ENCODE measurements at places on chromosomes 1 and 21.
A peak's percentile ranks its signal among the peaks of the same experiment; 100 is the strongest.

DNA sequence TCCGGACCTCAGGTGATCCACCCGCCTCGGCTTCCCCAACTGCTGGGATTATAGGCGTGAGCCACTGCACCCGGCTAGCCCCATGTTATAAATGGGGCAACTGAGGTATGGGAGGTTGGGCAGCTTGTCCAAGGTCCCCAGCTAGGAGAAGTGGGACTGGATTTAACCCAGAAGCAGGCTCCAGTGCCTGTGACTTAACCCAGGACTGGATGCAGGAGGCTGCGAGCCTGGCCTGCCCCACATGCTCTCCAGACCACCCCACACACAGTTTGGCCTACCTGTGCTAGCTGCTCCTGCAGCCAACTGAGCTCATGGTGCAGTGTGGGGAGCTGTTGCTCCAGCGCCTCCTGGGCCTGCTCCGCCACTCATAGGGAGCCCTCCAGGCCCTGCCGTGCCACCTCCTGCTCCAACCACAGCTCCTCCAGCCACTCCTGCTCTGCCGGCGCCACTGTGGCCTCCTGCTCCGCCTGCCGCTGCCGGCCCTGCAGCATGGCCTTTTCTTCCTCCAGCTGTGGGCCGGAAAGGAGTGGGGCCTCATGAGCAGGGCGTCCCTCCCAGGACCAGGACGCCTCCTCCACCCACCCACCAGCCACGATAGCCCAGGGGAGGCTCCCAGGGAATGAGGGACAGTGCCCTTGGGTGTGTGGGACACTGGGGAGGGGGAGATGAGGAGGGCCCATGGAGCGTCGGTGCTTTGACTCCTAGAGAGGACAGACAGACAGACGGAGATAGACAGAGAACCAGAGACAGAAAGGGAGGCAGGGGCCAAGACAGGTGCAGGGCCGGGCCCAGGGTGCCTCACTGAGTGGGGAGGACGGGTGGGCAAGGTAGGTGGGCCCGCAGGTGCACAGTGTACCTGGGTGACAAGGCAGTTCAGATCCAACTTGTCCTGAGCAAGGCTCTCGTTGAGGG, 12.4 kb upstream of the NBPF1 start:
- DNase-seq: no peak

DNA sequence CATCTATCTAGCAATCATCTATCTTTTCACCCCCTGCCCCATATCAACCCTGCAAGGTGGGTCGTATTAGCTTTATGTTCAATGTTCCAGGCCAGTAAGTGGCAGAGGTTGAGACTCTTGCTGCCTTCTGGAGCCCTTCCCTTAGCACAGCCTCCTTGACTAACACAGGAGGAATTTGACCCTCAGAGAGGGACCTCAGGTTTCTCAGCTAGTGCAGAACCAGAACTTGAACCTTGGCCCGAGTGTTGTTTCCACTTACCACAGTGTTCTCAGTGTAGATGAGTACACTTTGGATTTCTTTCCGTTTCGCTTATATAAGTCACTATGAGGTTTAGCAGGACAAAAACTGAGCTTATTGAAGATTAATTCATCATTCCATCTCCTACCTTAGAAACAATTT, 11.1 kb upstream of the ATF3 start:
- no peak for DNase-seq

- DNase-seq: no peak
Observed at GRCh38 chr1:71116729-71117128, 35.9 kb upstream of the ZRANB2 start.

- DNase-seq: no peak
Observed at GRCh38 chr1:17877896-17878295, 122.8 kb downstream of the ACTL8 start.

- DNase-seq: no peak
Observed at GRCh38 chr1:76640092-76640491, 227.2 kb upstream of the ST6GALNAC5 start.

- DNase-seq: no peak
Observed at GRCh38 chr1:181100934-181101333, 12.4 kb downstream of the IER5 start.

DNA sequence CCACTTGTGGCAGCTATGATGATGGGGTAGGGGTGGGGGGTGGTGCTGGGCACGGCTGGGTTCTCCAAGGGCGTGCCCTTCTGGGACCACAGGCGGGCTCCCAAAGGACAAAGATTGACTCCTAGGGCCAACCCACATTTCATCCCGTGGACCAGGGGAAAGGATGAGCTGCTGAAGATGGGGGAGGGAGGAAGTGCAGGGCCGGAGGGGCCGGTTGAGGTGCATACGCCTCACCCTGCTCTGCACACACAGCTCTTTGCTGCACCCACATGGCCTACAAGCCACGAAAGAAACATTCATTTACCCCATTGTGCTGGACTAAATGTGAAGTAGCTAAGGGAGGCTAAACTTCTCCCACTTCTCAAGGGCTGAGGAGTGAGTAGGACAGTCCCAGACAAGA, 34.2 kb upstream of the GNPAT start:
- DNase-seq: no peak

- DNase-seq: peak; percentile 52
Observed at GRCh38 chr1:167489571-167490340, 28.6 kb downstream of the CD247 start.

DNA sequence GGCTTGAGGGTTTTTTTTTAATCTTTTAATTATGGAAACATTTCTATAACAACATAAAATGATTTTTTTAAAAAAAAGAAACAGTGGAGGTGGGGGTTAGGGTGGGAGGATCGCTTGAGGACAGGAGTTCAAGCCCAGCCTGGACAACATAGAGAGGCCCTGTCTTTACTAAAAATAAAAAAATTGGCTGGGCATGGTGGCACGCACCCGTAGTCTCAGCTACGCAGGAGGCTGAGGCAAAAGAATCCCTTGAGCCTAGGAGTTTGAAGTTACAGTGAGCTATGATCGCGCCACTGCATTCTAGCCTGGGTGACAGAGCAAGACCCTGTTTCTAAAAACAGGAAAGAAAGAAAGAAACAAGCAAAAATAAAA, 32.2 kb upstream of the RNF11 start:
- no peak for DNase-seq

GRCh38 chr1:168607872-168608428, 31.5 kb downstream of the XCL1 start:
- no peak for DNase-seq

- no peak for DNase-seq
Observed at GRCh38 chr1:94654031-94654430, 112.5 kb upstream of the F3 start.

- no peak for DNase-seq
Observed at GRCh38 chr1:173422456-173422976, 54.6 kb upstream of the PRDX6 start.

- DNase-seq: no peak
Observed at GRCh38 chr1:86708920-86709319, 4.5 kb downstream of the SH3GLB1 start.

GRCh38 chr1:230867101-230867902, 1.0 kb downstream of the C1orf198 start:
- no peak for DNase-seq

GRCh38 chr21:36610201-36610600, 88.7 kb upstream of the SIM2 start:
- DNase-seq: no peak

- peak; percentile 73 for DNase-seq
Observed at GRCh38 chr1:30749691-30750583, 7.6 kb downstream of the LAPTM5 start.

GRCh38 chr1:69246710-69247109, 321.0 kb upstream of the LRRC7 start:
- DNase-seq: no peak

- DNase-seq: no peak
Observed at GRCh38 chr1:207983044-207983635, 72.2 kb upstream of the CD34 start.

DNA sequence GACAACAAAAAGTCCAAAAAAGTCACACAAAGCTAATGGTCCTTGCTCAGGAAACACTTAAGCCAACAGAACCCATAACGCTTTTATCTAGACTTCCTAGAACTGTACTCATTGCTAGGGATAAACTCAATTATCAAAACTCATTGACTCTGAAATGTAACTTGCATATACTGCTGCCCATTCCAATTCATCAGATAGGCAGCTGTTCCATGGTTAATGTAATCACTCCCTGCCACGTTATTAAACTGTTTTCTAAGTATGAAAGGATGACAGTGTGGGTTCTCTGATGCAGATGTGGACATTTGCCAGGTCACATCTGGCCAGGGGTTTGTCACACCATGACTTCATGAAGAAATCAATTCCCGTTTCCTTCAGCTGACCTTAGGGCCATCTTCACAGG, 30.3 kb upstream of the DNAJC11 start:
- DNase-seq: no peak

GRCh38 chr1:112319371-112320040, 76.5 kb upstream of the CTTNBP2NL start:
- DNase-seq: no peak

- no peak for DNase-seq
Observed at GRCh38 chr1:65759516-65759915, 33.2 kb upstream of the PDE4B start.

- DNase-seq: no peak
Observed at GRCh38 chr1:223222377-223222776, 79.3 kb upstream of the TLR5 start.

DNA sequence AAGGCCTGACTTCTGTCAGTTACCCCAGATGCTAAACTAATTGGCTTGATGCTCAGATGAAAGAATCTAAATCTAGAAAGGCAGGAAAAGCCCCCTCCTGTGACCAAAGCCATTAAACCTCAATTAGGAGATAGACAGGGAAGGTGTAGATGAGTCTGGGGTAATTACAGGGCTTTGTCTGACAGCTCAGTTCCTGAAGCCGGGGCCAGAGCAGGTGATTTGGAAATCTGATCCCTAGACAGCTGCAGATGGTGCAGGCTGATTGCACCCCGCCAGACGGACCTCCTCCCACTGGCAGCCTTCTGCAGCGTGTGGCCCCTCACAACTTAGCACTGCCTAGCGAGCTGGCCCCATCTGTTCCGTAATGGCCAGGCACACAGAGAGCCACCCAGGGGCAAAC, 395.1 kb downstream of the HLX start:
- DNase-seq: no peak

- DNase-seq: no peak
Observed at GRCh38 chr1:41626616-41627375, 142.3 kb upstream of the EDN2 start.

DNA sequence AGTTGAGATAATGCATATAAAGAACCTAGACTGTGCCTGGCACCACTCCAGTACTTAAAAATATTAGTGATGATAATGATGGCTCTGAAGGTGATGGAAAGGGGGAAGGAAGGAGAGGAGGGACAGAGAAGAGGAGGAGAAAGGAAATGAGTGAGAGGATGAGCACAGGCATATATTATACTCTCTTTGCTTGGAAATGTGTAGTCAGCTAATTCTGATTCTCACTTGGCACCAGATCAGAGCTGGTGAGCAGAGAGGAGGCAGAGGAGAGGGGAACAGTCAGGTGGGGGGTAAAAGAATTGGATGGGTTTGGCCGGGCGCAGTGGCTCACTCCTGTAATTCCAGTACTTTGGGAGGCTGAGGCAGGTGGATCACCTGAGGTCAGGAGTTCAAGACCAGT, 24.3 kb upstream of the MYOC start:
- no peak for DNase-seq

GRCh38 chr1:32494196-32494595, 29.3 kb downstream of the ZBTB8B start:
- DNase-seq: no peak

GRCh38 chr1:90149101-90149500, 154.2 kb downstream of the ZNF326 start:
- DNase-seq: no peak

- DNase-seq: no peak
Observed at GRCh38 chr21:29726044-29726443, 213.8 kb downstream of the GRIK1 start.

- no peak for DNase-seq
Observed at GRCh38 chr1:235023711-235024439, 104.8 kb downstream of the TOMM20 start.
